ENCODE measurements at places on chromosomes 3 and 15.

DNA sequence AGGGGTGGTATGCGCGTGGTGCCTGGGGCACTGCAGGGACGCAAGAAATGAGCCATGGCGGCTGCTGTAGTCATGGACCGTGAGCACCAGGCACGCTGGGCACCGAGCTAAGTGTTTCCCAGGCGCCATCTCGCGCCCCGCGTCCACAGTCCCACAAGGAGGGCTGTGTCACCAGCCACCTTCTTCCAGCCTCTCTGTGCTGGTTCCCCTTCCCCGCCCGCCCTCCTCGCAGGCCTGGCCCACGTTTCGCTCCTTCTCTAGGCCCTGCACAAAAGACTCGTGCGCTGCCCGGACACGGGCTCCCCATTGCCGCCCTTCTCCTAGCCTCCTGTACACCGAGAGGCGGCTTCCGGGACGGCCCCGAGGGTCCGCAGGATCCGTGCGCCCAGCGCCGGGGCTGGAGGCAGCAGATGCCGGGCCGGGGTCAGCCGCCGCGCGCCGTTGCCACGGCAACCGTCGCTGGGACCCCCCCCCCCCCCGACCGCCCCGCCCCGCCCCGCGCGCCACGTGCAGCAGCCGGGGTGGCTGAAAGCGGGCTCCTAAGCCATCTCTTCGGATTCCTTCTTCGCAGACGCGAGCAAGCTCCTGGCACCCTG is 113.4 kb downstream of the SRGAP3 start:
- DNase-seq: no peak

GRCh38 chr3:50028346-50028745 is 60.4 kb upstream of the RBM5 start:
- no peak for DNase-seq

DNA sequence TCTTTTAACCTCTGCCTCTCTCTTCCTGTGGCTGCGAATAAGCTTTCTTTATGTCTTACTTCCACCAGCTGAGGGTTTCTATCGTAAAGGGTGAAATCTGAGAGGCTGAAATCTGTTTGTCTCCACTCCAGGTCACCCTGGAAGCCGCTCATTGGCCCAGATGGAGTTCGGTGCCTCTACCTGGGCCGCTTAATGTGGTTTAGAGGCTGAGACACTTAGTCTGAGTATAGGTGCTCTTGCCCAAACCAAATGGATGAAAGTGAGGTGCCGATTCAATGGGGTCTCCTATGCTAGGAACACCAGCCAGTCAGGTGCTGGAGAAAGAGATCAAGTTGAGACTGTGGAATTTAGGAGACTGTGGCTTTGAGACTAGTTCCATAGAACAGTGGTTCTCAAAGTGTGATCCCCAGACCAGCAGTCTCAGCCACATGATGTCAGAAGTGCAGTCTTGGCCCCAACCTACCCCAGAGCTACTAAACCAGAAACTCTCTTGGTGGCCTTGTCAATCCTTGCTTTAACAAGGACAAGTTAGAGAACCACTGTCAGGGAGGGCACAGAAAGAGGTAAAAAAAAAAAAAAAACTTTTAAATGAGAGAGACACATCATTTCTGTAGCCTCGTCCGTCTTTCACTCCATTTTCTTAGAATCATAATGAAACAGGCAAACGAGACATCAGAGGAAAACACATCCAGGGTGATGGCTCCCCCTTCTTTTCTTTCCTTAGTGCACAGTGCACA is 54.9 kb upstream of the CCR2 start:
- no peak for DNase-seq

GRCh38 chr15:92268900-92269299 is 124.8 kb upstream of the ST8SIA2 start:
- DNase-seq: no peak

DNA sequence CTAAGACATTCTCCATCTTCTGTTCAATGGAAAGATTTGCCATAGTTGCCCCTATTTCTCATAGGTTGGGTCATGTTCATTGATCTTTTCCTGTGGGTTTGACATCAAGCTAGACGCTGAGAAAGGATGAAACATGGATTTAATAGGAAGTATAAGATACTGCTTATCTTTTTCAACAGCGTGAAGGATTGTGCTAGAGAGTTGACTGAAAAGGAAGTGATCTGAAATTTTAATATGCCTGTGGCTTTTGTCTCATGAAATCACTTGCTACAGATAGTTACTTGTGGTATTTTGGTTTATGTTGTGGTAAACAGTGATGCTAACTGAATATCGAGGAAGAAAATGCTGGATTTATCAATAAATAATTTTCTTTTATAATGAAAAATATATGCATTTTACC is 442.9 kb downstream of the EDEM1 start:
- DNase-seq: no peak

DNA sequence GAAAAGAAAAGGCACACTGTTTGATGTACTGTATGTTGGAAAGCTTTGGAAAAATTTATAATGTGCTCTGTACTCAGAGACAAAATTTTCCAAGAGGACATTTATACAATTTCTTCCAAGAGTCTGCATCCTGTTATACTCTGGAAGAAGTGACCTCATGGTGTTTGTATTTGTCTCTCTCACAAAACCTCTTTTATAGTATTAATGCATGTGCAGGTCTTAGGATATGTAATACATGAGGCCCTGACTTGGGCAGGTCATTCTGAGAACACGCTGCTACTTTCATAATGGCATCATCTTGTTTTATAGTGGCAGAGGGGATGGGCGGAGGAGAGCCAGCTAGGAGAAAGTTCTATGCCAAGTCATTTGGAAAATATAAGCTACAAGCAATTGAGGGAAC is 72.0 kb upstream of the P3H2 start:
- DNase-seq: peak; percentile 53

GRCh38 chr3:196667056-196667825 is 27.7 kb downstream of the NRROS start:
- DNase-seq: no peak

DNA sequence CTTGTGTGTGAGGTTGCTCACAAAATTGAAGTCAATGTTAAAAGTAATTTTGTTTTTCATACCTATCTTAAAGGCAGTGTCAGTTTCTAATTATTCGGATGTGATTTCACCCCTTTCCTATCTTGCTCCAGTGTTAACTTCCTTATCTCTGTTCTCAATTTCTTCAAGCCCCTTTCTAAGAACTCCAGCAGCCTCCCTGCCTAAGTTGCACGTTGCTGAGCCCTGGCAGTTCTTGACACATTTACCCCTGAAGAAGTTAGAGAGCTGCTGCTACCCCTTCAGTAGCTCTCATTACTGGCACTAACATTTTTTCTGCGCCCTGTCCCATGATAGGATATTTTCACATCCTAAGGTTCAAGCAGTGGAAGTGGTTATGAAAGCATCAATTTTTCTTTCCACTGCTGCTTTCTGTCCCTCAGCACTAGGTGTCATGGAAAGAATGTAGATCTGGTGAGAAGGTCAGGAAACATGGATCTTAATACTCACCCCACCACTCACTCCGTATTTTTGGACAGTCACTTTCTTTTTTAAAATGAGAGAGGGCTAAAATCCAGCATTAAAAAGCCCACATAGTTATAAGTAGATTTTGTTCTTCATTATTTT is 62.9 kb downstream of the OPA1 start:
- no peak for DNase-seq

DNA sequence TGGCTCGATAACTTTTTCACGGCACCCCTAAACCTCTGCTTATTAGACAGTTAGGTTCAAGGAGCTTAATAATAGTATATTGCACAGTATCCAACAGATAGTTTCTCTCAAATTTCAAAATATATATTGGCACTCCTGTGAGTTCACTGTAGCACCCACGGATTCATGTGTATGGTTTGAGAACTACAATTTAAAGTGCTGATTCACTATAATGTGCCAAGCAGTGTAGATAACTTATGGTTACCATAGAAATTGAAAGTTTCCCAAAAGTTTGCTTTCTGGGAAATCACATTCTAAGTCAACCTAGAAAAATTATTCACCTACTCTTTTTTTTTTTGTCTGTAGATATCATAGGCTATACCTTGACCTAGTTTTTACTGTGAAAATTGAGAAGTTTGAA is 86.6 kb downstream of the GAP43 start:
- DNase-seq: no peak

DNA sequence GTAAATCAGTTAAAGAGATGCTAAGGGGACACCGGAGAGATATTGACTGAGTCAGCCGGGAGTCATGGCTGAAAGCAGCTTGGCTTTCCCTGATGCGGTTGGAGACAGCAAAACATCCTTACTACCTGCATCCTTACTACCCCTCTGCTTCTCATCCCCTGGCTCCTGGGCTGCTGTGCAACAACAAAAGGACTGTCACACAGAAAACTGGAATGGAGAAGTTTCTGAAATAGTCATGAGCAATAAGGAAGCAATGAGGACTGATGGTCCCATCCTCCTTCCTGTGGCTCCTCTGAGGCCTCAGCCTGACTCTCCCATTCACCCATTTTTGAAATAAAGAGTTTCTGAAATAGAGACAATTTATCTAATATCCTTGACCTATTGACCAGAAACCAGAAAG is 1.1 kb downstream of the HCLS1 start:
- DNase-seq: no peak

- DNase-seq: no peak
Observed at GRCh38 chr15:100824211-100824610, 55.4 kb upstream of the ALDH1A3 start.

GRCh38 chr15:64282701-64283100 is 73.3 kb downstream of the CSNK1G1 start:
- no peak for DNase-seq

- DNase-seq: no peak
Observed at GRCh38 chr15:70066447-70066846, 31.3 kb downstream of the TLE3 start.

DNA sequence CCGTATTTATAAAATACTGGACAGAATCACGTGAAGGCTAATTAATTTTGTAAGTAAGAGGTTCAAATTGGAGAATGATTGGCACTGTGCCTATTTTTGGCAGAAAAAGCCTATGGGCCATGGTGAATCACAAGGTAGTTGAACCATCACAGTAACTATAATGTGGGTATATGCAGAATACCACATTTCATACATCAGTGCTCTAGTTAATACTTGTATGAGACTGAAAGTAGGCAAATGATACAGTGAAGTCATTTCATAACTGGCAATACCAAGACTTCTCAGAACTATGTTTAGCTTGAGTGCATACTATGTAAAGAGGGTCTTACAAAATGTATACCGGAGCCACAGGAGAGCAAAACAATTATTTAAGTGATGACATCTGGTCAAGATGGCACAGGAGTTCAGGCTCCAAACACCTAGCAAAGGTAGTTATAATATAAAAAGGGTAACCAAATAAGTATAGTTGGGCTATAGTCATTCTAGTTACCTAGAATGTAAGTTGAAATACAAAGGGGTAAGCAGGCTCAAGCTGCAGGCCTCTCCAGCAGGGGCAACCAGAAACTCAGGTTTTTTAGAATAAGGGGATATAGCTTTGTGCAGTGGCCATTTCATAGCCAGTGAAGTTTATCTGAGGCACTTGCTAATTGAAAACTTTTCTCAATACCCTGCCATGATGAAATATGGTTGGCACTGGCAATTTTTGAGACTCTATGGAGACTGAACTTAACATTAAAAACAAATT is 19.1 kb downstream of the GPR160 start:
- DNase-seq: no peak

- DNase-seq: no peak
Observed at GRCh38 chr15:44082558-44083157, 112.4 kb downstream of the FRMD5 start.

- no peak for DNase-seq
Observed at GRCh38 chr3:118966700-118967099, 67.9 kb downstream of the IGSF11 start.

GRCh38 chr3:152550284-152550683 is 281.6 kb downstream of the MBNL1 start:
- no peak for DNase-seq

DNA sequence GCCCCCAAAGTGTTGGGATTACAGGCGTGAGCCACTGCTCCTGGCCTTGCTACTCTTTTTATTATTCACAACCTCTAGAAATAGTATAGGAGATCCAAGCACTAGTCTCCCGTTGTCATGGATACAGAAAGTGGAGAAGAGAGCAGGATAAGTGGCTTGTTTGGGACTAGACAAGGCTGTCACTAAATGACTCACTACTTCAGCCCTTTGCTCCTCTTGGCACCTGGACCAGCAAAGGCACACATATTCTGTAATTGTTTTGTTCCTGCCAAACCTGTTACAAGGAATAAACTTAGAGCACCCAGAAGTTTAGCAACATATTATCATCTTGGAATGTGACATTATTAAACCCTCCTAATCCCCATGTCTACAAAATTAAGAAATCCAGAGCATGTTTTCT is 427.2 kb upstream of the THBS1 start:
- no peak for DNase-seq

GRCh38 chr3:33929813-33930212 is 131.4 kb downstream of the PDCD6IP start:
- DNase-seq: no peak

- no peak for DNase-seq
Observed at GRCh38 chr3:29382409-29382808, 101.5 kb downstream of the RBMS3 start.

DNA sequence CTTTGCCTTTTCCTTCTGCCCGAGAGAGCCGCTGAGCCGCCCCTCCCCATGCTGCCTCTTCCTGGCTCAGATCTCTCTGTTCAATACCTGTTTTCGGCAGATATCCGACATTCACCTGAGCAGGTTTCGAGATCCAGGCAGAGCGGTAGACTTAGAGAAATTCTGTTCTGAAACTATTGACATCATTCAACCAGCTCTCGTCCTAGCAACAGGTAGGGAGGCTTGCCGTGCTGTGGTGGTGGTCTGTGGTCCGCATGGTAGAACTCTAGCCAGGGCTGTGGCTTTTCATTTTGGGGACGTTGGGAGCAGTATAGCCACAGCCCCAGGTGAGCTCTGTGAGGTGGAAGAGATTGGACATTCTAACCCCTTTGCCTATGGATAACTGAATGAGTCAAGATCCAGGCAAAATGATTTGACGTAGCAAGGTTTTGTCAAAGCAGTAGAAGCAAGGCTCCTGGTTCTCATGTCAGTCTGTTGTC is 810 bp downstream of the TMEM62 start:
- DNase-seq: no peak

GRCh38 chr3:128480717-128481437 is 12.1 kb downstream of the GATA2 start:
- no peak for DNase-seq

- no peak for DNase-seq
Observed at GRCh38 chr3:71685686-71686085, 39.5 kb downstream of the EIF4E3 start.

- DNase-seq: peak; percentile 49
Observed at GRCh38 chr3:144031938-144032337, 60.3 kb downstream of the DIPK2A start.

GRCh38 chr15:38829086-38829485 is 264.5 kb upstream of the RASGRP1 start:
- DNase-seq: no peak

DNA sequence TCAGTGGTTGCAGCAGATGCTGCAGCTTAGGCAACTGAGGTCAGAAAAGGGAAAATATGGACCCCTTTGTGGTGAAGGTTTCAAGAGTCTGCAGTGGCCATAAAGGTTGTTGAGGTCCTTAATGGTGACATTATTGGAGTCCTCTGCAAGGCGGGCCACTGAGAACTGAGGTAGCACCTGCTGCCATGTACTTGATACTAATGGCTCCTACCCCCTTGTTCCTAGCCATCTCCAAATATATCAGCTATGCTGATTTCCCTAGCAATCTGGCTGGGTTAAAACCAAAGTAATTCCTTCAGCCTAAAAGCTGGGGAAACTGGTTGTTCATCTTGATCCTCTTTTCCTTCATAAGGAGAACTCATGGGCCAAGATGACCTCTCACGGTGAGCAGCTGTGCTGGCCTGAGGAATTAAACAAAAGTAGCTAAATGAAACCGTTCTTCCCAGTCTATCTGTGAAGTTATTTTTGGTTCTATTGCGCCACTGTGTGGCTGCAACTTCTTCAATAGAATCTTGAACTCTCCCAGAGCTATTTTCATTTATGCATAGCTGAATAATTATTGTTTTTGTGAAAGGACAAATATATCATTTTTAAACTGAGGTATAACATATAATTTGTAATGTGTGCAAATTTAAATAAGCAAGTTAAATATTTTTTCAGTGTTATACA is 76.1 kb upstream of the PLSCR4 start:
- DNase-seq: peak; percentile 76

Data from H4 (cell line).